ENCODE measurements at places on chromosomes 12 and 14.

- no peak for DNase-seq
These were observed 36.8 kb downstream of the PPTC7 start for GRCh38 chr12:110546339-110546738.

DNA sequence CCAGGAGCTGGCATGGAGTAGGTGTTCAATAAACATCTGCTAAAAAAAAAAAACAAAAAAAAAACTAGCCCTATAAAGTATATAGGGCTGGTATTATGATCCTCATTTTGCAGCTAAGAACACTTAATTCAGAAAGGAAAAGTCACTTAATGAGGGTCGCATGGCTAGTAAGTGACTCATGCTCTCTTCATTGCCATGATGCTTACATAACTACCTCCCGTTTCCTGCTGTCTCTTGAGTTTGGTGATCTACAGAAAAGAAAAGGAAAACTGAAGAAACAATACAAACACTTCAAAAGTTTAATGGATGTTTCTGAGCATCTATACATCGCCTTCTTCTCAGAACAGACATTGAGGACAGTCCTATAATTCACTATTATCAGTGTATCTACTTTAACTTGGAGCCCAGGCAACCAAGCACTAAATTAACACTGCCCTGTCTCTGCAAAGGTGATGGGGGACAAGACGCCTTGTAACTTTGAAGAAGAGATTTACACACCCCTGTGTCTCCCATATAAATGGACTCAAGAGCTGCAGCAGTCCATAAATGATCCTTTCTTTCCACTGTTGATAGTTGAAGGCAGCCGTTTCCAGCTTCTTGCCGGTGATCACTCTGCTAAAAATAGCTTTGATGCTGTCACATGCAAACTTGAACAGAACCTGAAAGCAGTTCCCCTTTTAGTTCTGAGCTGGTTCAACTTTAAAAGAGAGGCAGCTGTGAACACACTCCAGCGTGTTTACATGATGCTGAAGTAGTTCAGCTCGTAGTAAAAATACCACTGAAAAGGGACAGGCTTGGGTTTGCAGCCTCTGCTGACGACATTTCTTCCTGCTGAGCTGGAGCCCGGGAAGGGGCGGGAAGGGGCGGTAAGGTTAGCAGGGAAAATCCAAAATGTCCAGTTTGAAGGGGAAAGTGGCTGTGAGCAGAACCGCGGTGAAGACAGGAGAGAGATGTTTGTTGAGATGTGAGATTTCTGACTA lies 113.3 kb downstream of the FOXN3 start:
- no peak for DNase-seq

- no peak for DNase-seq
These were observed 251.4 kb upstream of the RGS6 start for GRCh38 chr14:71680736-71681387.

DNA sequence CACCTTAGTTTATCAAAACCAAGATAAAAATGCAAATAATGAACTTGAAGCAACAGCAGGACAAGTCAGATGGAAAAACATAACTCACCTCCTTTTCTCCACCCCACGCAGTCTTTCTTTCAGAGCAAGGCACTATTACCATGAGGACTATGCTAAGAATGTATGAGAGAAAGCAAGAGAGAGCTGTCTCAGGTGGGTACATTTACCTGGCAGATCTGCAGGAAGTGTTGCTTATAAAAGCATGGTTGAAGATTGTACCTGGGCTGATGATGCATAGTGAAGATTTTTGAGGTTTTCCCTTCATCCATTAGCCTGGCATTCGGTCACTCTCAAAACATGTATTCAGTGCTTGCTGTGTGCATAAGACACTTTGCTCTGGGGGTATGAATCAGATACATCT lies 68.8 kb upstream of the IFNG-AS1 start:
- DNase-seq = no peak
